Activated T-cell treated with anti-CD3 and anti-CD28 coated beads for 4 hours (primary cell): ENCODE measurements at places on chromosomes 1 and 21.

- DNase-seq = no peak
Observed at GRCh38 chr1:205986861-205987260, 16.3 kb downstream of the RAB7B start.

DNA sequence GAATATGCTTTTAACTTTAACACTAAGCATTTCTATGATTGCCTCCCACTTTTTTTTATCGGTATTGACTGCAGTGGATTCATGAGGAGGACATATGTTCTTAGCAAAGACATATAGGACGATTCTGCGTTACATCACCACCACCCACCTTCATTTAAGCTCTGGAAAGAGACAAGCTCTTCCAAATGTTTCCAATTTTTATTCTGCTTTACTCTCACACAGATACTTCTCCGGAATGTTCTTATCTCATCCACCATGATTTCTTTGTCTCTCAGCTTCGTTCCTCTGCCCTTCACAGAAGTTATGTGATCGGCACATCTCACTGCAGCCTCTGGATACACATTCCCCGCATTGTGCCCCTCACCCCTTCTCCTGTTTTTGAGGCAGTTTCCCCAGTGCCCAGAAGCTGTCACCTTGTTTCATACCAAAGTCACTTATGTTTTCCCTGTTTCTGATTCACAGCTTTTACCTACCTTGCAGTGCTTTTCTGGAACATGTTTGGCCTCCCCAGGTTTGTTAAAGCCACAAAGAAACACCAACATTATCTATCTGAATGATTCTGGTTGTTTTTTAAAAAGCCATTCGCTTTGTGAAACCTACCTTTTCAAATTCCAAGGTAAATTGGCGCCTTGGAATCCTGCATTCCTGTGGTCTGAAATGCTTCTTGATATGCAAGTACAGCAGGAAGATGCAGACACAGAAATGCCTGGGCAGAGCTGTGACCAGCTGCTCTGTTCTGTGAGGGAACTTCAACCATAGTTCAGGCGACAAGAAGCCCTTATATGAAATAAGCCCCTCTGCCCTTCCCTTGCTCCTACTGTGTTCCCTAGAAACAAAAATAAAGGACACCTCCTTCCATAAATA is 1020.2 kb downstream of the TTLL7 start:
- no peak for DNase-seq

DNA sequence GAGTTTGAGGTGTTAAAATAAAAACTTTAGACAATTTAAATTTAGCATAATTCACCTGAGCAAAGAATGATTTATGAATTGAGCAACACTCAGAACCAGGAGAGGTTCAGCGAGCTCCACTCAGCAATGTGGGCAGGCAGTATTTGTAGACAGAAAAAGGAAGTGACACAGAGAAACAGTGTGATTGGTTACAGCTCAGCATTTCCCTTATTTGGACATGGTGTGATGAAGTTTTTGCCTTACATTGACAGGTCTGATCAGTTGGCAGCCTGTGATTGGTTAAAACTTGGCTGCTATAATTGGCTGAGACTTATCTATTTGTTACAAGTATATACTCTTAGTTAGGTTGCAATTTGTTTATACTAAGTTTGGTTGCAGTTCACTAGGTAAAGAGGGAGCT is 621.2 kb upstream of the PRMT6 start:
- no peak for DNase-seq

DNA sequence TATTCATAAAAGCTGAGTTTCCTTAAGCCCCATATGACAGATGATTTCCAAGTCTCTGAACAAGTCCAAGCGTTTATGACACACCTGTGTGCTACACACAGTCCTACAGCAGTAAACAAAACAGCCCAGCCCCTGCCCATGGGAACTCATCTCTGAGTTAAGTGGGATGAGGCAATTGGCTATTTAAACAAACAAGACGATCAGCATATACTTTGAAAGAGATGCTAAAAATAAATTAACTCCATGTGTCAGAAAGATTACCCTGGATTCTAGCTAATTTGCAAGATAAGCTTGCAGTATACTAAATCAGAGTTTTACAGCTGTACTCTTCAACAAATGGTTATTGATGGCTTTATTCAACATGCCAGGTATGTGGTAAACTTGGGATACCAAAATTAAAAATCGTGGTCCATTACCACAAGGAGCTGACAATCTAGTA is 7.0 kb downstream of the PSMG1 start:
- no peak for DNase-seq

DNA sequence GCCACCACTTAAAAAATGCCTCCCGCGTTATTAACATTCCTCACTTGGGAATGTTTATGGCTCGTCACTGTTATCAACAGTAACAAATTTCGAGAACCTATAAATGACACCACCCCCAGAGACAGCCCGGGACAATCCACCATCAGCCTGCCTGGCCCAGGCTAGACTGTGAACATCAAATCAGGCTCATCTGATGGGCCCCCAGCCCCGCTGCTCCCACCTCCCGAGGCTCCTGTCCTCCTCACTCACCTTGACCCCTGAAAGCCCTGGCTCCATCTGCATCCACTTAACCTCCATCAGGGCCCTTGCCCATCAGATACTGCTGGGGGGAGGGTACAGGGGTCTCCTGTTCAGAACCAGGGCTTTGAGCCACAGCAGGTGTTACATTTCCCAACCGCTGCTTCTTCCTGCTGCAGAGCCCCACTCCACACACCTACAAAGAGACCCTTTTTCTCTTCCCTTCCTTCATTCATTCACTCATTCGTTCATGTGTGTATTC is 156.5 kb upstream of the VAMP3 start:
- no peak for DNase-seq

DNA sequence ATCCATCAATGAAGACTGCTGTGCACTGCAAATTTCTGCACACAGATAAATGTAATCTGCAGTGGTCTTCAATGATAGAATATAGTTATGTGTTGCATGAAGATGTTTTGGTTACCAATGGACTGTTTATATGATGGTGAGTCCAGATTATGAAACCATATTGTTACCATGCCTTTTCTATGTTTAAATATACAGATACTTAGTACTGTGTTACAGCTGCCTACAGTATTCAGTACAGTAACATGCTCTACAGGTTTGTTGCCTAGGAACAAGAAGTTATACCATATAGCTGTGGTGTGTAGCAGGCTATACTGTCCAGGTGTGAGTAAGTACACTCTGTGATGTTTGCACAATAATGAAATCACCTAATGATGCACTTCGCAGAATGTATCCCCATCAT is 40.8 kb downstream of the SORT1 start:
- DNase-seq = no peak

DNA sequence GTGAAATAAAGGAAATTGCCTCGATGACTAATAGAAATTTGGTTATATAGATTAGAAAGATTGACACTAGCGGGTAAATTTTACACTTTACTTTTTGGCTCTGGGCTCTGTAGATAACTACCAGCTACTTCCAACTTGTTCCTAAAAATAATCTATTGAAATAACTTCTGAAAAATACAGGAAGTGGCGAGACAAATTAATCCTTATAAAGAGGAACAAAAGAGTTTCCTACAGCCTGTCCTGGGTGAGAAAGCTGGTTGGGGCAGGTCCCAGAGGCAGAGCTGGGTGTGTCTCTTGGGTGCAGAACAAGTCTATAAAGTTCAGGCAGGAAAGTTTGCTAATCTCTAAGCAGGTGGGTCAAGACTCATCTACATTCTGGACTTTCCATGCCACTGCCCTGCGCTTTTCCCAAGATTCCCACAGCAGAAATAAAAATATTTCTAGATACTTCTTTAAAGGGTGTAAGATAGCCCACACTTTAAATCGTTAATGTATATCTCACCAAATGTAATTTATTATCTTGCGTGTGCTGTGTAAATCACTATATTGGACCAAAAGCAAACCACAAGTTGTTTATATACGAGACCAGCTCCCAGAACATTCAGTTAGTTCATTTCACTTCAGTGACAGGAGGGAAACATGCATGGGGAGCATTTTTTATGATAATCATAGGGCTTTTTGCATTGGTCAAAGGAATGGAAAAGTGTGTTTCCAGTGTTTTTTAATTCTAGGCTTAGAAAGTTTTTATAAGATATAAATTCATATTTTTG is 70.1 kb upstream of the NRIP1 start:
- DNase-seq = no peak
